Gastrocnemius medialis (tissue), 4 donors: ENCODE measurements at places on chromosomes 2 and 18. TPM values are rescaled to one million over a fixed set of nuclear protein-coding genes. Genes with fewer than 3 reads are reported as not detected.

Gene SDC1
- total RNA-seq = not detected

DNA sequence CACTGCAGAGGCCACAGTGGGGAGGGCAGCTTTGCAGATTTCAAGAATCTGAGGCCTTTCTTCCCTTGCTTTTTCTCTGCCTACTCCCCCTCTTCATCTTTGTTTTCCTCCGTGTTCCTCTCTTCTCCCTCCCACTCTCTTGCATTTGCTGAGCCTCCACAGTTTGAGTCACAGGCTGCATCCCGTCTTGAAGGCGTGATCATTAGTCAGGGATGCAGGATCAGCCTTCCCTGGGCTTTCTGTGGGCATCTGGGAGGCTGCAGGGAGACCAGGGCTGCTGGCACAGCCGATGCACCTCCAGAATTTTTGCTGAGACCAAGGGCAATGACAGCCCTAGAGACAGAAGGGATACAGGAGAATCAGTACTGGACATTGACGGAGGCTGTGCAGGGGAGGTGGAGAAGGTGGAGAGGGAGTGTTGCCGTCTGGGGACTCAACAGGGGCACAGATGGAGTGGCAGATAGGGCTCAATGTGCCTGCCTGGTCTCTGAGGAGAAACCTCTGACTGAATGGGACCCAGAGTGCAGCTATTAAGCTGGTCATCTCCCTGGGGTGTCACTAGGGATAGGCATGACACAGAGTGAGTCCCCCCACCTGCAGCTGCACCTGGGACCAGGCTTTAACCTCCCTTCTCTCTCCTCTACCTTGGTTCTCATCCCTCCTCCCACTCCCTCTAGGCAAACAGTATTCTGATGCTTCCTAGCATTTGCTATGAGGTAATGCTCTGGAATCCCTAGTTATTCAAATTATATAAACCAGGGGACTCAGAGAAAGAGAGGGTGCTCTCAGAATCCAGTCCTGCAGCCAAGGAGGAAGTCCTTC is 29.0 kb upstream of the DNAJC27 start:
- peaks cover 12% of the 10 kb centered on the region for H3K4me1 ChIP-seq
- peaks cover 5% of the 10 kb centered on the region for H3K36me3 ChIP-seq
- H3K27ac ChIP-seq = no peak overlapping the region
- no peak for DNase-seq
- no peak overlapping the region for H3K4me3 ChIP-seq

Gene C2orf66
- total RNA-seq = not detected

Gene ZBTB14
- total RNA-seq = 6.2 TPM

Gene GCC2
- 17.2 TPM for total RNA-seq
